ENCODE measurements at places on chromosomes 5 and 9.

- DNase-seq: no peak
These were observed 233.1 kb downstream of the MAST4 start for GRCh38 chr5:66829358-66829674.

DNA sequence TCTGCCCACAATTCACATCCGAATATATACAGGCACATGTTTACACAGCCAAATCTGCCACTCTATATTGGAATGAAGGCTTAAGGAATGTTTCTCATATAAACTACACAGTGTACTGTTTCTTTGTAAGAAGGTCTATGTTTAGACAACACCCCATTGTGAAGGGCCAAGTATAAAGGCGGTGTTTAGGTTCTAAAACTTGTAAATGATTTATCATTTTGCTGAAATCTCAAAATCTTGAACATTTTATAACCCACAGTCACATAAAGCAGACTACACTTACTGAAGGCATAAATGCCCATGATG, 94.0 kb downstream of the ZNF608 start:
- no peak for DNase-seq

DNA sequence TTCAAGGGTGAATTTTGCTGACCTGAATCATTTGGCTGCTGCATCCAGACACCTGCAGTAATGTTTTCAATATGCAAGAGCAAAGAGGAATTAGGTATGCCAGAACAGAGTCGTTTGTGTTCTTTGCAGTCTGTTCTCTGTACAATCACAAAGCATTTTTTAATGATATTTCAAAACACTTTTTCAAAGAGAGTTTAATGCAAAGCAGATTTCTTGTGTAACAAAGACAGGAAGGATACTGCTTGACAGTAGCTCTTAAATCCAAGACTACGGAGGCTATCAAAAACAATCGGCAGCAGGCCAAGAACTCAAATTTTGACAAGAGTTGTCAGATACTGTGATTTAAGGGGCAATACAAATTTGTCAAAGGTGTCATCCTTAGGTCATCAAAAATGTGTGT, 341.9 kb downstream of the GADD45G start:
- DNase-seq: no peak

DNA sequence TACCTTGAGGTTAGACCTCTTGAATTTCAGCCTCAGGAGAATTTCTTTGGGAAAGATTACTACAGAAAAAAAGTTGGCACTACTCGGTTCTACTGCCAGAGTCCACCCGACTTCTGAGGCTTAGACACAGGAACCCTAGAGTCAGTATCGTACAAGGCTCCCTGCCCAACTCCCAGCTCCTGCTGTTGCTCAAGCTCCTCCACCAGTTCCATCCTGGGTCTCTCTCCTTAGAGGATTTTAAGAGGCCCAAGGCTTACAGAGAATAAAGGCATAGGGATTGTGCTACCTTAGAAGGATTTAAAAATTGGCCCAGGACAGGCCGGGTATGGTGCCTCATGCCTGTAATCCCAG, 29.0 kb upstream of the SSBP2 start:
- DNase-seq: no peak

DNA sequence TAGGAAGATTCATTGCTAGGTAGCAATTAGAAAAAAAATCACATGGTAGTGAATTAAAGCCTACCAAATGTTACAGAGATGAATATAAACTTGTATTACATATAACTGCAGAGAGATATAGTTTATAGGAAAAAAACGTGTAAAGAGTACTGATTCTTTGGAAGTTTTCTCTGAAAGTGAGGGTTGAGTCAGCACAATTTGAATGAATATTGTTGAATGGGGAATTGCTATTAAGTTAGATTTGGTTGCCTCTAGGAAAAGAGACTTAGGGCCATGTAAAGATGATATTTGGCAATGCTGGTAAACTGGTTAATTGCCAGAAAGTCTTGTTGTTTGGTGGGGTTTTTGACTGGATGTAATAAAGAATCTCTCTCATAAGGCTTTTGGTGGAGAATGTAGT, 37.2 kb upstream of the TAL2 start:
- no peak for DNase-seq

DNA sequence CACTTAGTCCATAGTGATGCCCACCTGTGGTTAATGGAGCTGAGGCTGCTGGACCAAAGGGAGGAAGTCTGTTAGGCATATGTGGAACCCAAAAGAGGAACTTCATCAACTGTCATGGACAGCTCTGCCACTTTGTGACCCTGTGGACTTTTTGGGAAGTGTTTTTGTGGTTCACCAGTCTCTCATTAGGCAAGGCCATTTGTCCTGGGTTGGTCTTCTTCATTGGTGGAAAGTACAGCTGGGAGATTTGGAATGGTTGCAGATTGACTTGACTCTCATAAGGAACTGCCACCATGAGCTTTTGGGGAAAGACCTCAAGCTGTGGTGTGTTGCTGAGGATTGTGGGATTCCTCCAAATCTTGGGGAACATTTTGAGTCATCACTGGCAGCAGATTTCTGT, 31.9 kb upstream of the IL12B start:
- no peak for DNase-seq

DNA sequence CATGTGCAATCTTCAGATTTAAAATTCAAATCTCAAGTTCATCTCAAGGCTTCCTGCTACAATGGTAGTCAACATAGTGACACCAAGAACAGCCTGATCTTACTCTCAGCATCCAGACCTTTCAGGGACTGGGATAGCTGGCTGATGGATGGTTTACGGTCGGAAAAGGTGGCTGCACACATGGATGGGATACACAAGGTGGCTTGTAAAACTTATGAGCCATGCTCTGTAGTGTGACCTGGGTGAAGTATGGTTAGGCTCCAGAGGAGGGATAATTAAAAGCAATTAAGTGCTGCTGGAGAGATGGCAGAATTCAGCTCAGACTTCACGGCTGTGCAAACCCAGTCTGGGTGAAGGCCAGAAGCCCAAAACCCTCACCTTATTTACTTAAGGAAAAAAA, 379.5 kb downstream of the NFIB start:
- DNase-seq: no peak

DNA sequence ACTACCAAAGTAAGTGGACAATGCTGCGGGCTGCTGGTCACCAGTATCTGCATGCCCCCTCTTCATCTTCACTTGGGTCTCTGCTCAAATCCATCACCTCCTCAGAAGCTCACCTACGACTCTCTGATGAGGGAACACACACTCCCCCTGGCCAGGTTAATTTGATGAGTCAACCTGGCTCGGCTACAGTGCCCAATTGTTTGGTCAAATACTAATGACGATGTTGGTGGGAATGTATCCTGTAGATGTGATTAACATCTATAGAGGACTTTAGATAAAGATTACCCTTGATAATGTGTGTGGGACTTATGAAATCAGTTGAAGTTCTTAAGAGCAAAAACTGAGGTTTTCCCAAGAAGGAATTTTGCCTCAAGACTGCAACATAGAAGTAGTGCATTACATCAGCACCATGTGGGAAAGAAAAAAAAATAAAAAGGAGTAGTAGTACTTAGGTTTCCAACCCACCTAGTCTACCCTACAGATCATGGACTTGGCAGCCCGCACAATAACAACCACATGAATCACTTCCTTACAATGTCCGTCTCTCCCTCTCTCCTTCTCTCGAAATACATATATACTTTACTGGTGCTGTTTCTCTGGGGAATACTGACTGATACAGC, 467.3 kb downstream of the DNAH5 start:
- DNase-seq: no peak

All from activated CD8-positive, alpha-beta memory T cell treated with anti-CD3 and anti-CD28 coated beads for 48 hours (primary cell).